ENCODE measurements at places on chromosomes 7 and 10.

GRCh38 chr7:147664541-147664940 lies 926.0 kb upstream of the C7orf33 start:
- DNase-seq, result no peak

- DNase-seq, result no peak
Observed at GRCh38 chr10:15197276-15197675, 28.8 kb upstream of the NMT2 start.

- no peak for DNase-seq
Observed at GRCh38 chr10:99973190-99973589, 36.6 kb downstream of the DNMBP start.

DNA sequence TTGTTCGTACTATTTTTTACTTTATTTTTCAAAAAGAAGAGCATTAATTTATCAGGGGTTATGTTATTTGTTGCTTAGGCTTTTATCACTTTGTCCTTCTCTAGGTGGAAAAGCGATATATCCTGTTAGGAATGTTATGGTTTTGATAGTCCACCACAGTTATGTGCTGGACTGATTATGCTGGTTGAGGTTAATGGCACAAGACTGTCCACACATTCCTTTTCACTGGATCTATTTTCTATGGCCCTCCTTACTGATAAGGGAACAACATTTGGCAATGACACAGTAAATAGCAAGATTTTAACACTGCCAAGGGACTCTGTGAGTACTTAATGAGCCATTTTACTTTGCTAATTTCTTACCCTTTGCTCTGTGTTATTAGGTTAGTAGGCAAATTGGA lies 1212.3 kb downstream of the NXPH1 start:
- DNase-seq, result no peak

Data from esophagus squamous epithelium (tissue), 5 donors.